ENCODE measurements at places on chromosomes 12 and 14.

DNA sequence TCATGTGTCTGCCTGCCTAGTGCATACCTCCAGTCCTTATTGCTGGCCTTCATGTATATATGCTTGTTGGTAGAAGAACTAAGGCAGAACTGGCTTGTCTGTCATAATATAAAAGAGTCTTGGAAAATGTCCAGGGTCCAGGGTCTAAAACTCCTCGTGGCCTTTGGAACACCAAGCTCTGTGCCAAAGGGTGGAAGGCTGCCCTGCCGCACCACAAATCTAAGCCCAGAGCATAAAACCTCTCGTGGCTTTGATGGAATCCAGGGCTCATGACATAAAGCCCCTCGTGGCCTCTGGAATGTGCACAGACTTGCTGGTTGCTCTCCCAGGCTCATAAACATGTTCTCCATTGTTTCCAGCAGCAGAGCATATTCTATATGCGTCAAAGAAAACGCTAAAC is 107.9 kb downstream of the BBS10 start:
- no peak for DNase-seq

- no peak for DNase-seq
Observed at GRCh38 chr12:19192710-19193109, 63.2 kb downstream of the PLEKHA5 start.

GRCh38 chr12:104741497-104742367 is 216.4 kb downstream of the SLC41A2 start:
- no peak for DNase-seq

- DNase-seq, result no peak
Observed at GRCh38 chr12:82691513-82691912, 4.8 kb downstream of the TMTC2 start.

DNA sequence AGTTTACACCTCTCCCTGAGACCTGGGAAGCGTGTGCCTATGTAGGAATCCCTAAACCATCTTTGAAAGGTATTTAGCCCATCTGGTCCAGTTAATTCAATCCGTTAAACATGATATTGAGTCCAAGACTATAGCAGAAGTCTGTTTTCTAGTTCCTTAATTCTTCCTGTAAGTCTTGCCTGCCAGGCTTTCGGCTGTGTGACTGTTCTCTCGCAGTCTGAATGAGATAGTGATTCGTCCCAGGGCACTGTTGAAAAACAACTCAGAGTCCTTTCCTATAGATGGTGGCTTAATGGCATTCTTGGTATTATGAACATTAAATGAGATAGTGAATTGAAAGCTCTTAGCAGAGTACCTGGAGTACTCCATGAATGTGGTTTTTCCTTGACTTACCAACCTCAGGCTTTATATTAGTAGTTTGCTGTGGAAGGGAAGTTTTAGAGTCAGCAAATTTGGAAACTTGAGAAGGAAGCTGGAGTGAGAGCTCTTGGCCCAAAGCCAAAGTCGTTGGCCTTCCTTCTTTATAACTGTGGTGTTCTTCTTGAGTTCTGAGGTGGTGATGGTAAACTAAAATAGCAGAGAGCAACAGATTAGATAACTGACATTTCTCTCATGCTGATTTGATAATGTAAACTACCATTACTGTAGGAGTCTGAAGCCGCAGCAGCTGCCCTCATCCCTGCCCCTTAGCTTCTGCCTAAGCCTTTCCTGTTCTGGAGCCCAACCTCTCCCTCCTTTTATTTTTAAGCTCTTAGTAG is 76.5 kb downstream of the TGFB3 start:
- DNase-seq, result peak; percentile 47

DNA sequence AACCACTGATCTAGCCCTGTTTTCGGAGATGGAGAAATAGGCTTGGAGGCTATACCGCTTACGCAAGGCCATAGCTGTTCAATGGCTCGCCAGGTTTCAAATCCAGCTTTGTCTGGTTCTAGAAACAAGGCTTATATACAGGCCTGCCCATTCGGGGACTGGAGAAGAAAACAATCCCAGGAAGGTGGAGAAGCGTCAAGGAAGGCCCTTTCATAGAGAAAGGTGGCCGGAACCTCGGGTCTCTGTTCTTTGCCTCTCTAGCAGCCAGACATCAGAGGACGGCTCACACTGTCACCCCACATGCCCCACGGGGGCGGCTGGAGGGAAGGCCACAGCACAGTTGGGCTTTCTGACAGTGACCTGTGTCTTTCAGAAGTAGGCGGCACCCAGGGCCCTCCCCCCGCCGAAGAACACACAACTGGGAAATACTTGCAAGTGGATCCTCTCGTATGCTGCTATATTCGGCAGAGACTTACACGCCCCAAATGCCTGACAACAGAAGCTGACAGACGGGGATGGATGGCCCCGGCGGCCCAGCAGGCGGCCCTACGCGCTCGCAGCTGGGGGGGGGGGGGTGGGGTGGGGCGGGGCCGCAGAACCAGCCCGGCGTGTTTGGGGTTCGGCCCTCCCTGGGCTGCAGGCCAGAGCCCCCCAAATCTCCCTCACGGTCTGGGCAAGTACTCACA is 4.5 kb upstream of the SETD1B start:
- DNase-seq, result peak; percentile 88

- no peak for DNase-seq
Observed at GRCh38 chr14:100680439-100681051, 46.1 kb upstream of the DLK1 start.

- DNase-seq, result no peak
Observed at GRCh38 chr12:59079002-59079401, 158.7 kb upstream of the LRIG3 start.

GRCh38 chr12:49644620-49644994 is 21.2 kb downstream of the PRPF40B start:
- DNase-seq, result peak; percentile 68

GRCh38 chr14:81363746-81364378 is 36.3 kb downstream of the STON2 start:
- DNase-seq, result peak; percentile 49

DNA sequence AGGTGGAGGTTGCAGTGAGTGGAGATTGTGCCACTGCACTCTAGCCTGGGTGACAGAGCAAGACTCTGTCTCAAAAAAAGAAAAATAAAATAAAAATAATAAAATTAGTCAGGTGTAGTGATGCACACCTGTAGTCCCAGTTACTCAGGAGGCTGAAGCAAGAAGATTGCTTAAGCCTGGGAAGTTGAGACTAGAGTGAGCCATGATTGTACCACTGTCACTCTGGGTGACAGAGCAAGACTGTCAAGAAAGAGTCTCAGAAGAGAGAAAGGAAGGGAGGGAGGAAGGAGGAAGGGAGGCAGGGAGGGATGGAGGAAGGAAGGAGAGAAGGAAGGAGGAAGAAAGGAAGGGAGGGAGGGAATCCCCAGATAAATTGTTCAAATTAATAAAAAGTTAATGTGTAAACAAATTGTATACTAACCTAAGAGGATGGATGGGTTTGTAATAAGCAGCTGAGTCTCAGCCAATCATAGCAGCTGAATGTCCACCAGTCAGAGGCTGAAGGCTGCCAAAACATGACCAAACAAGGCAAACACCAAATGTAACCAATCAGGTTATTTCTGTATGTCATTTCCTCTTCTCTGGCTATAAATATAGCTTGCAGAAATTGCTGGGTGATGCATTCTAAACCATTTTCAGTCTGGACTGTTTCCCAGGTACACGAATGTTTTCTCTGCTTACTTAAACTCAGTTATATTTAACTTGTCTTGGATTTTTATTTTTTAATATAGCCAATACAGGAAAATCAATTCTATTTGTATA is 6.1 kb upstream of the CDCA4 start:
- peak; percentile 65 for DNase-seq

- DNase-seq, result no peak
Observed at GRCh38 chr12:103524238-103524875, 28.6 kb upstream of the C12orf42 start.

GRCh38 chr14:77859934-77860570 is 60.1 kb downstream of the ADCK1 start:
- DNase-seq, result no peak

GRCh38 chr12:120581998-120582397 is 796 bp upstream of the POP5 start:
- DNase-seq, result no peak

DNA sequence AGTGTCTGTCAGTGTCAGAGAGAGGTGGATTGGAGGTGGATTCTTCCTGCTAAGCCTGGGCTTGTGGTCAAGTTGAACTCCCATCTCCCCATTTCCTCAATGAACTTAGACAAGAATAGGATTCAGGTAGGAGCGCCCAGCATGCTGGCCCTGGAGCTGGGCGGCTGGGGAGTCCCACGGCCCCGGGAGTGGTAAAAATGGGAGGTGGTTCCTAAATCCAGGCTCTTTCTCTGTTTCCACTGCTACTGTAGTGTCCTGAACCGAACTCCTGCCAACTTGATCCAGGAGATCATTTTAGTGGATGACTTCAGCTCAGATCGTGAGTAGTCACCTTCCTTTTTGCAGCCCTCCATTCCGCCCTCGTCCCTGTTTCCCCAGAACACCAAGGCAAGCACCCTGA is 65.1 kb downstream of the GALNT16 start:
- no peak for DNase-seq

- DNase-seq, result no peak
Observed at GRCh38 chr14:104443391-104444158, 136.0 kb upstream of the C14orf180 start.

GRCh38 chr12:109539508-109539907 is 33.8 kb downstream of the MMAB start:
- peak; percentile 70 for DNase-seq

- no peak for DNase-seq
Observed at GRCh38 chr12:55548756-55549155, 646 bp upstream of the OR6C4 start.

GRCh38 chr12:87344699-87345098 is 684.5 kb downstream of the C12orf50 start:
- DNase-seq, result no peak

DNA sequence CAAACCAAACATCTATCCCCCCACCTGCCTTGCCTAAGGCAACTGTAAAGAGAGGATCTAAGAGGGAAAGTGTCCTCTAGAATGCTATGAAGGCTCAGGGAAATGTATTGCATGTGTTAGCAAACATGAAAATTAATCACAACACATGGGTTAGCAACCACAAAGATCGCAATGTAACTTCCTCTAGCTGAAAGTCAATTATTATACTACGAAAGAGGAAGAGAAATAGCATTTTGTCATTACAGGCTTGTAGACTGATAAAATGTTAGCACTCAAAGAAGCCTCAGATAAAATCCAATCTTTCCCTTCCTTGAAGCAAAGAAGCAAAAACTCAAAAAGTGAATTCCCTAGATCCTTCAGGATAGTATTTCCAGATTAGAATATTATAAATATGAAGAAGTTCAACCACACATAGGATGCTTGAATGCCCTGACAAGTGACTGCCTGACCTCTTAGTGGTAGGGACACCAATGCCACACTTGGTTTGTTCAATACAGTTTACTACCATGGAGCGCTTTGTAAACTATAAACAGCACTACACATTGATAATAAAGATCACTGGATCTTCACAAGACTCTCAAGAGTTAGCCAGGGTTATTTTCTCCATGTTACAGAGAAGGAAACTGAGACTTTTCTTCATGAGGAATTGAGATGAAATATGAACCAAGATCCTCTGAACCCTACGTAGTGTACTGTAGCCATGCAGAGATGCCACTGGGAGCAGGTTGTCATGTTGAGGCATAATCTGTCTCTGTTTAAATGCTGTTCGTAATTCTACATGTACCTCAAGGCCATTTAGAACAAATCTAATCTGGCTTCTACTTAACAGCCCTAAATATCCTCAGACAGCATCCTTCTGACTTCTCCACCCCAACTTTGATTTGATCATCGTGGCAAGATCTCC is 100.7 kb downstream of the ITPR2 start:
- no peak for DNase-seq

DNA sequence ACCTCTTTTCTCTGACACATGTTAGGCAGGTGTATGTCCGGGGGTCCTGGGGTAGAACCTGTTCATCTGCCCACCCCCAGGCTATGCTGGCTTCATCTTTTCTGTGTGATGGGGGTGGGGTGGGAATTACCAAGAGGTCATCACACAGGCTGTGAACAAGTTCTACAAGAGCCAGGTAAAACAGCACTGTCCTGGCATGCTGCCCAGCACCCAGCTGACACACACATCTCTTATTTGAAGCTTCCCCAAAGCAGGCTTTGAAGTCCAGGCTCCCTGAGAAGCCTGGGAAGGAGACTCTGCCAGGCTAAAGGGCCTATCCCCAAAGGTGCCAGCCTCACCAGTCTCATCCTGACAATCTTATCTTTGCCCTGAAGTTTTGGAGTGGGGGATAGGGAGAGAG is 141.1 kb downstream of the ALG10 start:
- no peak for DNase-seq

GRCh38 chr14:95545515-95546168 is 10.8 kb downstream of the GLRX5 start:
- DNase-seq, result peak; percentile 84

GRCh38 chr12:32661706-32662105 is 17.4 kb upstream of the DNM1L start:
- DNase-seq, result no peak

- DNase-seq, result no peak
Observed at GRCh38 chr14:98694541-98694940, 577.5 kb downstream of the BCL11B start.

GRCh38 chr12:83265808-83266207 is 579.1 kb downstream of the TMTC2 start:
- DNase-seq, result peak; percentile 9

- peak; percentile 75 for DNase-seq
Observed at GRCh38 chr12:106417926-106418910, 60.7 kb downstream of the POLR3B start.

GRCh38 chr12:93708952-93709351 is 31.8 kb downstream of the CRADD start:
- no peak for DNase-seq

GRCh38 chr14:57232006-57232405 is 36.7 kb downstream of the EXOC5 start:
- no peak for DNase-seq

GRCh38 chr14:89187501-89187900 is 229.5 kb downstream of the FOXN3 start:
- DNase-seq, result peak; percentile 66

- no peak for DNase-seq
Observed at GRCh38 chr12:108912361-108912760, 32.5 kb downstream of the DAO start.

DNA sequence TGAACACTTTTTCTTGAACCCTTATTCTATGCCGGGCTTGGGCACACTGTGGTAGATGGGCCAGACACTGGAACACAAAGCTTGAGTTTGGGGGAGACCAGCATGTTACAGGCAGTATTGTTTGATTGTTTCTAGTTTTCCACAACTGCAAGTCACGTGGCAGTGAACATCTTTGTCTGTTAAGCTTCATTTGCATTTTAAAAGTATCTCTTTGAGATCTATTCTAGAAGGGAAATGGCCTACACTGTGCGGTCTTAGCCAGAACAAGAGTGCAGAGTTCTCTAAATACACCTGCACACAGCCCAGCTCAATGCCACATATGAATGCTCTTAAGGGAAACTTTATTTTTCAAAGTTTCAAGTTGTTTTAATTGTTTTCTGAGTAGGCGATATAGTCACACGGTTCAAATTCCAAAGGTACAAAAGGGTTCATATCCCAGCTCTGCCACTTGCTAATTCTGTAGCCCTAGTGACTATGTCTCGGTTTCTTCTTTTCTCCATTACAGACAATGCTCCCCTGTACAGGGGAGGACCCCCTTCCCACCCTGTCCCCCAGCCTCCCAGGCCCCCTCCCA is 24.9 kb downstream of the RIN3 start:
- DNase-seq, result no peak

Measured in fibroblast of skin of right quadriceps (primary cell).